Astrocyte (in vitro differentiated cells and primary cell): ENCODE measurements at places on chromosomes 4 and X. TPM values are rescaled to one million over a fixed set of nuclear protein-coding genes. Genes with fewer than 3 reads are reported as not detected.
A peak's percentile ranks its signal among the peaks of the same experiment; 100 is the strongest.

GRCh38 chr4:159240687-159241086 is 137.8 kb downstream of the RAPGEF2 start:
- H3K27me3 ChIP-seq, result no peaks in the 10 kb centered on the region
- no peak overlapping the region for H3K4me3 ChIP-seq
- DNase-seq, result no peak
- H3K4me1 ChIP-seq, result no peaks in the 10 kb centered on the region
- no peak overlapping the region for H3K27ac ChIP-seq

Gene SMIM14
- total RNA-seq, result 27.2 and 28.3 TPM in 2 replicates

Gene TBX22
- not detected in 2 replicates for total RNA-seq

Gene HDAC8
- total RNA-seq, result 23.6 and 24.3 TPM in 2 replicates

GRCh38 chrX:53682885-53683555 is 3.5 kb downstream of the HUWE1 start:
- H3K27me3 ChIP-seq, result no peaks in the 10 kb centered on the region
- peak; percentile 41 for DNase-seq
- peaks cover 6% of the 10 kb centered on the region for H3K4me1 ChIP-seq
- H3K36me3 ChIP-seq, result peaks cover 17% of the 10 kb centered on the region
- peak overlapping the region; percentile 89 for H3K4me3 ChIP-seq
- peak overlapping the region; percentile 99 for H3K27ac ChIP-seq

GRCh38 chrX:71143508-71143907 is 1.1 kb upstream of the NLGN3 start:
- no peak overlapping the region for H3K4me3 ChIP-seq
- H3K27me3 ChIP-seq, result no peaks in the 10 kb centered on the region
- H3K4me1 ChIP-seq, result no peaks in the 10 kb centered on the region
- no peak for DNase-seq

Gene UGT2A3
- not detected in 2 replicates for total RNA-seq

GRCh38 chrX:12360986-12361598 is 222.8 kb downstream of the FRMPD4 start:
- H3K4me3 ChIP-seq, result no peak overlapping the region
- peak overlapping the region; percentile 60 for H3K27ac ChIP-seq
- H3K36me3 ChIP-seq, result no peaks in the 10 kb centered on the region
- no peaks in the 10 kb centered on the region for H3K27me3 ChIP-seq
- peaks cover 5% of the 10 kb centered on the region for H3K4me1 ChIP-seq
- DNase-seq, result peak; percentile 12

Gene CSN1S1
- not detected in 2 replicates for total RNA-seq

- H3K4me1 ChIP-seq, result no peaks in the 10 kb centered on the region
- H3K27me3 ChIP-seq, result no peaks in the 10 kb centered on the region
- H3K4me3 ChIP-seq, result no peak overlapping the region
- DNase-seq, result no peak
Measured at GRCh38 chrX:2272337-2272736, 228.4 kb downstream of the DHRSX start.

Gene OTUD6A
- total RNA-seq, result not detected in 2 replicates

GRCh38 chrX:21734175-21734574 is 23.7 kb downstream of the SMPX start:
- no peak overlapping the region for H3K4me3 ChIP-seq
- H3K27me3 ChIP-seq, result no peaks in the 10 kb centered on the region
- H3K36me3 ChIP-seq, result no peaks in the 10 kb centered on the region
- peak overlapping the region; percentile 70 for H3K27ac ChIP-seq
- no peak for DNase-seq

Gene CTAG1A
- not detected in 2 replicates for total RNA-seq

- no peaks in the 10 kb centered on the region for H3K36me3 ChIP-seq
- no peak overlapping the region for H3K4me3 ChIP-seq
- H3K27ac ChIP-seq, result no peak overlapping the region
- no peaks in the 10 kb centered on the region for H3K27me3 ChIP-seq
- DNase-seq, result no peak
- peaks cover 7% of the 10 kb centered on the region for H3K4me1 ChIP-seq
Measured at GRCh38 chr4:80082693-80083092, 9.7 kb upstream of the ANTXR2 start.

Gene AWAT2
- not detected in 2 replicates for total RNA-seq

GRCh38 chr4:149785696-149786431 is 29.8 kb downstream of the IQCM start:
- no peaks in the 10 kb centered on the region for H3K36me3 ChIP-seq
- peak overlapping the region; percentile 55 for H3K27ac ChIP-seq
- DNase-seq, result peak; percentile 64

- no peak overlapping the region for H3K27ac ChIP-seq
- DNase-seq, result no peak
- no peaks in the 10 kb centered on the region for H3K27me3 ChIP-seq
- H3K36me3 ChIP-seq, result peaks cover 13% of the 10 kb centered on the region
Measured at GRCh38 chrX:40684092-40684491, 36.7 kb upstream of the CXorf38 start.

DNA sequence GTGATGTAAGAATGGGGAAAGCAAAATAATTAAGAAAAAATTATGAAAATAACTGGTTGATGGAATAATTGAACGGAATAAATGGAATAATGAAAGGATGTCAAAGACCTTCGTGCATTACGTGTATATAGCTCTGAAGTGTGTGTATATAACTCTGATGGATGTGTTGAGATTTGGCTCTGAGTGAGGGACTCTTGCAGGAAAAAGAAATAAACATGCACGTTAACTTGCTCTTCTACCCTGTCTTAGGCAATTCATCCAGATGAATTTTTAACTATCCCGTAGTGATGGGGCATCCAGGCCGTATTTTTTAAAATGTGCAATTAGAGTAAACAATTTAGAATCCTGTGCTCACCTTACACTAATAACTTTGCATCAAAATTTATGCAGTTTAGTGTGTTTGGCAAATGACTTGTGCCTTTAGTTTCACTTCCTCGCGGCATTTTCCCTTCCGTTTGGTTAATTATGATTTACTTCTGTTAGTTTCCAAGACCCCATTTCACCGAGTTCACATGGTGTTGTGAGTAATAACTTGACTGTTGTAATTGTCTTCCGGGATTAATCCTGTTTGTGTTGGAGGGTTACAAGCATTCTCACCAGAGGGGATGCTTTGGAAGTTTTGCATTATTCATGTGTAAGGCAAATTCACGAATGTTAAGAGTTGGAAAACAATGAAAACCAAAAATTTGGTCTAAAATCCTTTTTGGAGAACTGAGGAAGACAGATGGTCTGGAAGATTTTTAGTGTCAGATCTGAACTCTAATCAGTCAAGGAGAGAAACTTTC is 256.5 kb upstream of the FAT1 start:
- peak; percentile 57 for DNase-seq
- H3K36me3 ChIP-seq, result no peaks in the 10 kb centered on the region
- no peaks in the 10 kb centered on the region for H3K27me3 ChIP-seq
- peaks cover 7% of the 10 kb centered on the region for H3K4me1 ChIP-seq
- no peak overlapping the region for H3K27ac ChIP-seq
- no peak overlapping the region for H3K4me3 ChIP-seq

Gene F8
- 2.5 TPM in 2 replicates for total RNA-seq

DNA sequence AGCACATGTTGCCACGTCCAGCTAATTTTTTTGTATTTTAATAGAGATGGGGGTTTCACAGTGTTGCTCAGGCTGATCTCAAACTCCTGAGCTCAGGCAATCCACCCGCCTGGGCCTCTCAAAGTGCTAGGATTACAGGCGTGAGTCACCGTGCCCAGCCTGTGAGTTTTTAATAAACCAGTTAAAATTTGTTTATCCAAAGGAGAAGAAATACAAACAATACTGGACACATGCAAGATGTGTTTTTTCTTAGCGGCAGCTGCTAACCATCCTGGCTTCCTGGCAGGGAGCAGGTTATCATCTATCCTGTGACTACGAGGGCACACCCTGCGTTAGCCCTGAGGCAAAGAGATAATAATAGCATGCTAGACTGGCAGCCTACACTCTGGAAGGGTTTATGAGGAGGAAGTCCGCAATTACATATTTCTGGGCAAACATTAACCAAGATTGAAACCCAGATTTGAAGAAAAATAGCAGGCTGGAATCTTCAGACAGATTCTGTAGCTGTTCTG is 191.4 kb downstream of the SPRY1 start:
- DNase-seq, result peak; percentile 48
- H3K4me3 ChIP-seq, result no peak overlapping the region
- H3K27me3 ChIP-seq, result no peaks in the 10 kb centered on the region
- no peaks in the 10 kb centered on the region for H3K36me3 ChIP-seq

DNA sequence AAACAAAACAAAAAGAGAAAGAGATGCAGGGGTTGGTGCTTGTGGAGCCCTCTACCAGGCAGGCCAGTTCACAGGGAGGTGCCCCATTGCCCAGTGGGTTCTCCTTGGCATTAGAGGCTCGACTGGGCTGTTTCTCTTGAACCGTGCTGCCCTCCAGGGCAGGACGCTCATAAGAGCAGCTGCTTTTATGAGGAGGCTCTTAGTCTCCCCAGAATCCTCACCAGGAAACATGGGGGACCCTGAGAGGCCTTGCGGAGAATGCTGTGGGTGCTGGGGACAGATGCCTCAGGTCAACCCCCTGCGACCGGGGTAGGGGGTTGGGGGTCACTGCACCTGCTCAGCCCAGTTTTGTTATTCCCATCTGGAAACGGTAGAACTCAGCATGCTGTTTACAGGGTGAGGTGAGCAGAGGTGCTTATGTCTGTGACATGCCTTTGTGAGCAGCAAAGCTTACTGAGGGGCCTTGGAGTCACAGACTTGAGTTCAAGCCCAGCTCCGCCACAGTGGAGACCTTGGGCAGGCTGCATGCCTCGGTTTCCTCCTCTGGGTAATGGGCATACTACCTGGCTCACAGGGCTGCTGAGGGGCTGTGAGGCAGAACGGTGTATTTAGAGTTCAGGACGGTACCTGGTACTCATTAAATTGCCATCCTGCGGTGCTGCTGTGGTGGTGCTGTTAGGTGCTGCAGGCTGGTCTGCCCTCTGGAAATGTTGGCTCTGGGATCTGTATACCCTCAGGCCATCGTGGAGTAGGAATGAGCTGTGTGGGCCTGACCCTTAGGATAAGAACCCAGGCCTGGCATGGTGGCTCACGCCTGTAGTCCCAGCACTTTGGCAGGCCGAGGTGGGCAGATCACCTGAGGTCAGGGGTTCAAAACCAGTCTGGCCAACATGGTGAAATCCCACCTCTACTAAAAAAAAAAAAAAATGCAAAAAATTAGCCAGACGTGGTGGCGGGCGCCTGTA is 5.7 kb downstream of the TBC1D14 start:
- no peak for DNase-seq
- H3K4me1 ChIP-seq, result peaks cover 14% of the 10 kb centered on the region

Gene ODAPH
- total RNA-seq, result 55.3 TPM in 2 replicates

Gene PAGE2B
- not detected in 2 replicates for total RNA-seq

DNA sequence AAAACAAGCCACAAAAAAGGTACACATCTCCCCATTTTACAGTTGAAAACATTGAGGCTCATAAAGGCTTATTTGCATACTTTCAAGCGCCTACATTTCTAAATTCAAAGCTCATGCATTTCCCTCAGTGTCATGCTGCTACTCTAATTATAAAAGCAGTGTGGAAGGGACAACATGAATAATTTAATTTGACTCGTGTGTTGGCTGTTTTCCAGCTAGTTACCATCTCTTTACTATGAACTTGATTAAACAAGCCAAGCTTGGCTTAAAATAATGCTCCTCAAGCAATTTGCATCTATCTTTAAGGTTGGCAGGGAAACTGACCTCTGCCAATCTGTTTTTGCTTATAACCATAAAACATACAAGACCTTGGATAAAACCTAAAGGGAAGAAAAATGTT is 252.5 kb upstream of the NEIL3 start:
- H3K27me3 ChIP-seq, result no peaks in the 10 kb centered on the region
- H3K36me3 ChIP-seq, result no peaks in the 10 kb centered on the region
- H3K4me3 ChIP-seq, result no peak overlapping the region
- H3K4me1 ChIP-seq, result no peaks in the 10 kb centered on the region
- no peak for DNase-seq
- H3K27ac ChIP-seq, result no peak overlapping the region

- no peak overlapping the region for H3K4me3 ChIP-seq
- H3K4me1 ChIP-seq, result no peaks in the 10 kb centered on the region
- no peaks in the 10 kb centered on the region for H3K36me3 ChIP-seq
- H3K27me3 ChIP-seq, result no peaks in the 10 kb centered on the region
- no peak overlapping the region for H3K27ac ChIP-seq
Measured at GRCh38 chr4:145909773-145910172, 28.9 kb downstream of the ZNF827 start.

DNA sequence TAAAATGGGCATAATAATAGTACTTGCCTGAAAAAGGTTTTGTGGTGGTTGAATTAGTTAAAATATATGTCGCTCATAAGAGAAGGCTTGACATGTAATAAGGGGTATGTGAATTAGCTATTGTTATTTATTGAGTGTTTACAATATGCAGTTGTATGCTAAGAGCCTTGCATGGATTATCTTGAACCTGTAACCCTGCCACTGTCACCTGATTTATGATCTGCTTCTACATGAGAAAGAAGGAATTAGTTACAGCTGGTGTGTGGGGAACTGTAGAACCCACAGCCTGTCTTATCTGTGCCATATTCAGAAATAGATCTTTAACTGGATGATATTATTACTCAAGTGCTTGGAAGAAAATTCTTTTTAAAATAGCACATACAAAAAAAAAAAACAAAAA is 227.7 kb downstream of the LDB2 start:
- no peaks in the 10 kb centered on the region for H3K36me3 ChIP-seq
- no peaks in the 10 kb centered on the region for H3K27me3 ChIP-seq
- H3K4me1 ChIP-seq, result peaks cover 15% of the 10 kb centered on the region
- no peak overlapping the region for H3K27ac ChIP-seq
- no peak overlapping the region for H3K4me3 ChIP-seq

DNA sequence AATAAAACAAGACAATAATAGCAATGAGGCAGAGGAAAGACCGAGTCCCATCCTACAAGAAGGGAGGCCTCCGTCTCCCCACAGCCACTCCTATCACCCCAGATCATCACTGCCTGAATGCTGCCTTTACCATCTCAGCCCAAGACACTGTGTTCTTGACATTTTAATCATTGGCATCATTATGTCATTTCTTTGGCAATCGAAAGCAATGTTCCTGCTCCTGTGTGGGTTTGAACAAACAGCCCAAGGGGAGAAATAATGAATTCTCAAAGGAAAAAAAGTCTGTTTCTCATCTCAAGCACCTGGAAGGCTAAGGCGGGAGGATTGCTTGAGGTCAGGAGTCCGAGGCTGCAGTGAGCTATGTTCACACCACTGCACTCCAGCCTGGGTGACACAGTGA is 73.0 kb upstream of the ACSL1 start:
- DNase-seq, result no peak
- H3K36me3 ChIP-seq, result no peaks in the 10 kb centered on the region
- H3K27ac ChIP-seq, result no peak overlapping the region
- H3K4me1 ChIP-seq, result no peaks in the 10 kb centered on the region
- H3K27me3 ChIP-seq, result no peaks in the 10 kb centered on the region
- no peak overlapping the region for H3K4me3 ChIP-seq

- DNase-seq, result peak; percentile 35
- no peaks in the 10 kb centered on the region for H3K36me3 ChIP-seq
- no peak overlapping the region for H3K27ac ChIP-seq
- H3K4me1 ChIP-seq, result no peaks in the 10 kb centered on the region
Measured at GRCh38 chrX:44747969-44748368, 95.9 kb upstream of the DUSP21 start.

- H3K4me1 ChIP-seq, result peaks cover 10% of the 10 kb centered on the region
- H3K4me3 ChIP-seq, result no peak overlapping the region
- no peak overlapping the region for H3K27ac ChIP-seq
Measured at GRCh38 chr4:5788144-5788543, 77.1 kb downstream of the EVC start.
